ENCODE measurements at places on chromosomes 5 and 9.

GRCh38 chr5:139901251-139901575 lies 105.6 kb downstream of the PSD2 start:
- DNase-seq: no peak

DNA sequence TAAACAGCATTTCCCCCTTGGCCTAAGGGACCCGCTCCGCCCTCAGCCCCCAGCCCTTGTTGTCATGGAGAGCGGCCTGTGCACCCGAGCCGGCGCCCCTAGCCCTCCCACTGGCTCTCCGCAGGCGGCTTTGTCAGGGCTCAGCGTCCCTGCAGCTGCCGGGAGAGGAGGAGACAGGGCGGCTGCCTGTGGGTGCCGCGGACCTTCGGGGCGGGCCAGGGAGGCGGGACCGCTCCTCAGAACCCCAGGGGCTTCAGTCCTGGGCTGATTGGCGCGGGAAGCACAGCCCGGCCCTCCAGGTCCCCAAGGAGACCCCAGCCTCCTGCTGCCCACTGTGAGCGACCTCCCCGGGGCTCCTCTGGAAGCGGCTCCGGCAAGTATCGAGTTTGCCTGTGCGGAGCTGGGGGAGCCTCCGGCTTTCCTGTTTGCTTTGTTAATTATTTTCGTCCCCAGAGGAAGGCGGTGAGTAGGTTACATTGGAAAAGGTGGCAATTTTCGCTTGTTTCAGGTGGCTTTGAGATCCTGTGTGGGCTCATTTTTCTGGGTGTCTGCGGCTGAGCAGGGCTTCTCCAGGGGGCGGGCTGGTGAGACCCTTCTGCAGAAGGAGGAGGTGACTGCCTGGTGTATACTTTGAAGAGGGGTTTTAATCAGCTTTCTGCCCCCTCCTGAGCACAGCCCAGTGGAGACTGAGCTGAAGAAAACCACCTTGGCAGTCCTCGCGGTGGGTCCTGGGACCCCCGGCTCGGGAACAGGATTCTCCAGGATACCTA lies at the start of gene FGD3:
Gene FGD3 (plus strand): TSS at position 256 of the 770 bp plus-strand sequence. CDS start 28,734 bp downstream, outside the sequence.
- DNase-seq: no peak

- DNase-seq: no peak
Observed at GRCh38 chr9:1916655-1917054, 98.5 kb upstream of the SMARCA2 start.

- DNase-seq: no peak
Observed at GRCh38 chr9:20200581-20200980, 411.7 kb upstream of the SLC24A2 start.

DNA sequence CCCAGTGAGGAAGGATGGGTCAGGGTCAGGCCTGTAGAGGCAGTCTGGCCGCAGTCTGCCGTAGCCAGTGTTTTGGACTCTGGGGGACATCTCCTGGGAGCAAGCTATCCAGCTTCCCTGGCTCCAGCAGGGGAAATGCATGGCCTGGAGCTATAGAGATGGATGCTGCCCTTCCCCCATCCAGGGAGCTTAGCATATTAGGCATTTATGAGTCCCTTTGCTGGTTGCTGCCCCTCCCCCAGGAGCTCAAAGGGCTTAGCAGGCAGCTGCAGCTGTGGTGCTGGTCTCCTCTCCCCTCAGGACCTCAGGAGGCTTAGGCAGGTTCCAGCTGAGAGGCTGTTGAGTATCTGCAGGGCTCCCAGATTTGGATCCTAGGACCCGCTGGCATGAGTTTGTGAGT lies 1158.7 kb downstream of the DTWD2 start:
- DNase-seq: no peak

- DNase-seq: no peak
Observed at GRCh38 chr5:150374651-150375050, 17.2 kb downstream of the TCOF1 start.

GRCh38 chr5:174610968-174611367 lies 113.4 kb upstream of the MSX2 start:
- DNase-seq: no peak
